ENCODE measurements at places on chromosomes 6 and 20.

GRCh38 chr20:14715400-14715799, 378.0 kb upstream of the FLRT3 start:
- DNase-seq = no peak

DNA sequence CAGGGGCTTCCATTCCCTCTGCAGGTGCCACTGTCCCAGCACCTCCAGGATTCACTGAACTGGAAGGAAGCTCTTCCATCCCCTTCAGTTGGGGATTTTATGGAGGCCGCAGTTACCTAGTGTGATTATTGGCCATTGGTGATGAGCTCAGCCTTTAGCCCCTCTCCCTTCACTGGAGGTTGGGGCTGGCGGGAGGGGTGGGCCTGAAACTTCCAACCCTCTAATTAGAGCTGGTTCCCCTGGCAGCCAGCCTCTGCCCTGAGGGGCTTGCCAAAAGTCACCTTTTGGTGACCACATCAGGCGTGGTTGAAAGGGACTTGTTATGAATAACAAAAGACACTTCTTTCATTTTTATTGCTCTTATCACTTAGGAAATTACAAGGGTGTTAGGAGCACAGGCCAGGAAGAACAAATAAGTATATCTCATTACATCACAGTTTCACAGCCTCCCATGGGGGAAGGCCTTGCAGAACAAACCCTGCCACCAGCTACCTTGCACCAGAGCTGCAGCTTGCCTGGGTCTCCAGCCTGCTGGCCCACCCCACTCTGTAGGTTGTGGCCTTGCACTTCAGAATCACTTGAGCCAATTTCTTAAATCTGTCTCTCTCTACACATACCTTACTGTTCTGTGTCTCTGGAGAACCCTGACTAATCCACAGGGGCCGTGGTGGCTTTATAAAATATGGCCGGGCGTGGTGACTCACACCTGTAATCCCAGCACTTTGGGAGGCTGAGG, 5.0 kb downstream of the PYGB start:
- DNase-seq = no peak

DNA sequence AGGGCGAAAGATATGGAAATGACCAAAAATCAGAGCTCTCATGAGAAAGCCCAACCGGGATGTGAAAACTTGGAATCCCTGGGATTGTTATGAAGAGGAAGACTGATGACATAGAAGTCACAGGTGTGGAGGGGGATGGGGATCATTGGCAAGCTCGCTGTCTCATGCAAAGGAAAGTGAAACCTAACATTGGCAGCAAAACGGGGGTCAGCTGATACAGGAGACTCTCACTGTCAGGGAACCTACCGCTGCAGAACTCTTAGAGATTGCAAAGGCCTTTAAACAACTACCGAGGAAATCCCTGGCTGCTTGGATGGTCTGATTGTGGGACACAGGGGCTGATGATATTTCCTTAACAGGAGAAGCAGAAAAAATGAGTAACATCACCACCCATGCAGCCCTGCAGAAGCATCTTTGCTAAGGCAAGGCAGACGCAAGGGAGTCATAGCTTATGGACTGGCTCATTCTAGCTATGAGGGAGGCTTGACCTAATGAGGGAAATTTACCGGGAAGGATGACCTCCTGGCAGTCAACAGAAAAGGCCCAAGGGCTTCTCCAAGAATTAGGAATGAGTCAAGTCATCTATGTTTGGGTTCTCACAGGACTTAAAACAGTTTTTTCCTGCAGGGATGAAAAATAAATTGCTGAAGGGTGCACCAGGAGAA, 7.0 kb downstream of the MUC21 start:
- DNase-seq = no peak

DNA sequence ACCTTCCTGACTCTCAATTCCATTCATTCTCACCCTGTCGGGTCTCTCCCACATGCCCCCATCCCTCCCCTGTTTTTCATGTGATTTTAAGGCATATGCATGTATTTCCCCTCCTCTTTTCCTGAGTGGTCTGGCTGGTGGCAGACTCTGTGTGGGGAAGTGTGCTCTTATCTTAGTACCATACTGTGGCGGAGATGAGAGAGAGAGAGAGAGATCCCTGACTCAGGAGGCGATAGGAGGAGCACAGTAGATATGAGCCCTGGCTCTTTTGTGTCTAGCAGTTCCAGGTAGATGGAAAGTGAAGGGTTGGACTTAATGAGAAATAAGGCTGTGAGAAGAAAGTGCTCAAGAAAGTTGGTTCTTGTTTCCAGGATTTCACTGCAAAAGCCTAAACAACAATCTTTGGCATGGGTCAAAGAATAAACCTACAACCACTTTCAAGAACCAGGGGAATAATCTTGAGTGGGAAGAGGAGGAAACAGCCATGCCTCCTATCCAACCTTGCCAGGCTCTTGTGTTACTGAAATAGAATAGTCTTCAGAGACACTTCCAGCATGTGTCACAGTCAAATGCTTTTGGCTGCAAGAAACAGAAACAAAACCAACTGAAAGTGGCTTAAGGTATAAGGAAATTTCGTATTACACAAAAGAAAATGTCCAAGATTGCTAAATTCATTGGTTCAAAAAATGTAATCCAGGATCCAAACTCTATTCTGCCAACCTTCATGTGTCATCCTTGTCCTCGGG, 123.8 kb upstream of the MYLIP start:
- peak; percentile 73 for DNase-seq

DNA sequence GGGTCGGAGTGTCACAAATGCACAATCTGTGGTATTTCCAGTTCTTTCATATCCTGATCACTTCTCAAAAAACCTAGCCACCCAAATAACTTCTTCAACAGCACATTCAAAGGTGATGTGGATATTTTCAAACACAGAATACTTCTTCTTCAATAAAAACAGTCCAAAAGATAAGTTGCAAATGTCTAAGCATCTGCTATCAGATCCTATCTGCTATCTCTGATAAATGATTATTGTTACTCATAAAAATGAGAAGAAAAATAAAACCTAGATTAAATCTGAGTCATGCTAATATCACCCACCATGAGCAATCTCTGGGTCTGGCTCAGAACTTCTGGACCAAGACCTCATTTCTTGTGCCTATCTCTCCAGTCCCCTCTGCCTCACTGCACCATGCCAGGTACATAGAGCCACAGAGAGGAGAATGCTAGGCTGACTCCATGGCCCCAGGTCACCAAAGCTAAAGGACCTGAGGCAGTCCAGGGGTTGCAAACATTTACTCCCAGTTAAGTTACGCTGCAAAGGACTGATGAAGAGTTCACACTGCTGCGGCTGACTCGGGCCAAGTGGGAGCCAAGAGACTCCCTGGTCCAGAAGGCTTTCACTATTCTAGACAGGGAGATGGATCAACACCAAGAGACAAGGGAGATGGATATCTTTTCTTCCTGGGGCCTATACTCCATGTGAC, 101.4 kb downstream of the KIF13A start:
- DNase-seq = no peak

DNA sequence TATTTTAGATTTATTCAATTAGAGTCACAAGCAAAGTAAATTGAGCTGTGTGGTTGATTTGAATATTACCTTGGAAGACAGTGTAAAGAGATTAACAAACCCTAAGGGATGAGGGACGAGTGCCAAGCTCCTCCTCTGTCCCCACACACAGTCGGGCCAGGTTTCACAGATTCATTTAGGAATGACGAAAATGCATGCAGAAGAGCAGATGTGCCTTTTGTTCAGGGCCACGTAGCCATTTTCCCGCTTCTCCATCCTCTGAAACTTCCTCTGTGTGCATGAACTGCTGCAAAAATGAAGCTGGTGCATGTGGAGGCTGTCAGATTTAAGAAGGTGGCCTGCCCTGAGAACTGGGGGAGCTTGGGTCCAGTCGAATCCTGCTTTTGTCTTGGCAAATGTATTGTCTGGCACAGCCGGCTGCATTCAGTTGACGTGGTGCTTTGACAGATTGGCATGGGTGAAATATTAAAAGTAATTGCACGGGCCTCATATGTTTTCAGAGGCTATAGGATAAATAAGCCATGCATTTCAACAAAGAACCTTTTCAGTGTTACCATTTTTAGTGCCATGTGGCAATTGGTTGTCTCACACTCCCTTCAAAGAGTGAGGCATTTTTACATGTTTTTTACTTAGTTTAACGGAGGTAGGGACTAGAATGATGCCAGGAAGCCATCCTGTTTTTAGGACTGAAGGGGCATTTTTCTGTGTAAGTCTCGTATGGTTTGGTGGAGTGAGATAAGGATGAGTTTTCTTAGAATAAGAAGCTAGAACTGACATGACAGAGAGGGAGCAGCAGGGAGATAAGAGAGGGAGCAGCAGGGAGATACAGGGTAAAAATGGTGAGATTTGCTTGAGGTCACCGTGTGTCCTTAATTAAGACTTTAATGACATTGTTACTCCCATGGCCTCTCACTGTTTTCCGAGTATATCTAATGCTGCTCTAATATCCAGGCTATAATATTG, 361.1 kb downstream of the NRN1 start:
- peak; percentile 81 for DNase-seq

DNA sequence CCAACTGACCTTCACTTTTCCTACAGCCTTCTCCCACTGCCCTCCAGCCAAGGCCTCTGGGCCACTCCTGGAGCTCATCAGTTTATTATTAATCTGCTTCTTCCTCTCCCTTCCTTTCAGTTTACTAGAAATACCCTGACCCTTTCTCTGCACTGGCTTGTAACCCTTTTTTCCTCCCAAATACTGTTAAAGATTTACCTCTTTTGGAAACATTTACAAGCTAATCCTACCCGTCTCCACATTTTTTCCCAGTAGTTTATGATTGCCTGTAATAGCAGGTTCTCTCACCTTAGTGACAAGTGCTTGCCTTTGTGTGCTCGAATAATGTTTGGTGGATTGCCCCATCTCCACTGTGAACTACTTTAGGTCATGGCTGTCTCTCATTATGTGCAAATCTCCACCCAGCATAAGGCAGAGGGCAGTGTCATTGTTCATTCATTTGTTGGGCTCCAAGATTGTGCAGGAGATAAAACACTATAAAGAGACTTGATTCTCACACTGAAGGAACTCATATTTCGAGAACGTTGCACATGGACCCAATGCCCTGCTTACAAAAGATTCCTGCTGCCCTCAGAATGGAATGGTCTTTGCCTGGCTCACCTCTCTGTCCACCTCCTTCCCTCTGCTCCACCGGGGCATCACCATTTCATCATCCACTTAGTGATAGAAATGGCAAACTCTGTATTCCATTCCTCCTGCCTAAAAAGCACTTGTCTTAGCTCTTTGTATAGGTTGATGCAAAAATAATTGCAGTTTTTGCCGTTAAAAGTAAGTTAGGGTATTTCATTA, 491.1 kb downstream of the UTRN start:
- no peak for DNase-seq

- no peak for DNase-seq
These were observed 140.4 kb upstream of the CENPW start for GRCh38 chr6:126199466-126199865.

DNA sequence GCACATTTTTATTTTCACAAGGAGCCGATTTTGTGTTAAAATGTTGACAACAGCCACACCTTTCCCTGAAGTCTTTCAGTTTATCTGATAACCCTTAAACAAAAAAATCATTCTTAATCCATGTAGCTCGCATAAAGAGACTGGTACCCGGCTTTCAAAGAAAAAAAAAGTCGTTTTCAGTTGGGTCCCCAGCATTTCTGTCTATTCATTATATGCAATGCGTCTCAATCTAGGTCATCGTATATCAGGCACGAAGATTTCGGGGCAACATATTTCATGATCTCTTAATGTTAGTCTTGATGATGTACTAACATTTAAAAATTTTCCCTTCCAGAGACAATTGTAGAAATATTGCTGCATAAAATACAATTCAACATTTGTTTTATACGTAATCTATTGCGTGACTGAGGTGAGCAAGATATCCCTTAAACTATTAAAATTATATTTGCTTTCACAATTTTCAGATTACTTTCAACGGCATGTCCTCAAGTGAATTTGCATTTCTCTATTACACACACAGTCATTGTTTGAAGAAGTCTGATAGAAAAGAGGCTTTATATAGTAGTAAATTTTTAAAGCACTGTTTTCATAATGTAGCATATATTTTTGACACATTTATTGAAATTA, 2.9 kb upstream of the TUBB2B start:
- no peak for DNase-seq

DNA sequence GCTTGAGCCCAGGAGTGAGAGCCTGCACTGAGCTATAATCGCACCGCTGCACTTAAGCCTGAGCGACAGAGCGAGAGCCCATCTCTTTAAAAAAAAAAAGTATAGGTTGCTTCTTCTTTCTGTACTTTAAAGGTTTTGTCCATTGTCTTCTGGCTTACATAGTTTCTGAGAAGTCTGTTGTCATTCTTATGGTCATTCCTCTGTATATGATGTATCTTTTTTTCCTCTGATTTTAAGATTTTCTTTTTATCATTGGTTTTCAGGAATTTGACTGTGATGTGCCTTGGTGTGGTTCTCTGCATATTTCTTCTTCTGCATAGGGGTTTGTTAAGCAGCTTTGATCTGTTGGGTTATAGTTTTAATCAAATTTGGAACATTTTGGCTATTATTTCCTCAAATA, 29.1 kb downstream of the QRSL1 start:
- DNase-seq = peak; percentile 27

- peak; percentile 24 for DNase-seq
These were observed 27.0 kb downstream of the ANGPT4 start for GRCh38 chr20:889106-889505.

DNA sequence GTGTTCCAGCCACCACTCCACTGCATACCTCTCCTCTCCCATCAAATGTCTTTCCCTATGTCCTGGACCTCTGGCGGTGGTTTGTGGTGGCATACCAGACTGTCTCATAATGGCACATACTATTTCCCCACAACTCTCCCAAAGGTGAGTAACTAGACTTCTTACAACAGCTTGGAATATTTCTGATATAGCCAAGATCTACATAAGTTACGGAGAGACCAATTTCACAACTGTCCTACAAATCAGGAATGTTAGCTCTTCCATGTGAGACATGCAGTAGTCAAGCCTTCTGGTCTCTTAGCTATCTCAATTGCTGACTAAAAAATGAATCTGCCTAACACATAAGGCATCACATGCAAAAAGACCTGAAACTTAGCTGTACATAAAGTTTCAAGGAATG, 588.9 kb downstream of the RNF144B start:
- no peak for DNase-seq

DNA sequence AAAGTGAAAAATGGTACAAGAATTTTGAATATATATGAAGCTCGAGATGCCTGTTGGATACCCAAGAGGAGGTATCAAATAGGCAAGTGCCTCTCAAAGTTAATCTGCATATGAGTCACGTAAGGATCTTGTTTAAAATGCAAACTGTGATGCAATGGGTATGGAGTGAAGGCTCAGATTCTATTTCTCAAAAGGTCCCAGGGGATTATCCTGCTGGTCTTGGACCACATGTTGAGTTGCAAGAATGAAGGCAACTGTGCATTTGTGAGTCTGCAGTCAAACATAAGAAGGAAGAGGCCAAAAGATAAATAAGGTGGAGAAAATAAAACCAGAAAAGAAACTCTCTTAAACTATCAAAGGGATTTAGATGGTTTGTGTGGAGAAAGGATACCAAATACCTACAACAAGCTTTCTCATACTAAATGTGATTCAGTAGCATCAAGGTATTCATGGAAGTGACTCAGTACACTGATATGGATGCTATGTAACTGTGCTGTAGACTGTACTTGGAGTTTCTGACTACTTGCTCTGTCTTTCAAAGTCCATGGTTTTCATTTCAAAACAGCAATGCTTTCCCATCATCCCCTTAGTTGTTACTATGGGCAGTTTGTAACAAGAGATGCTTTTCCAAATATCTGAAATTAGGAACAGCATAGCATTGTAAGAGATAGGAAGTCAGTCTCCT, 106.3 kb downstream of the GFRAL start:
- DNase-seq = no peak

- DNase-seq = no peak
These were observed 415.9 kb downstream of the CD83 start for GRCh38 chr6:14533446-14533845.

- no peak for DNase-seq
These were observed 7.0 kb downstream of the UBE2C start for GRCh38 chr20:45819466-45819865.

- DNase-seq = no peak
These were observed 33.9 kb upstream of the DSP start for GRCh38 chr6:7507600-7507999.
